Caco-2 (cell line): ENCODE measurements at places on chromosomes 6 and 20.

DNA sequence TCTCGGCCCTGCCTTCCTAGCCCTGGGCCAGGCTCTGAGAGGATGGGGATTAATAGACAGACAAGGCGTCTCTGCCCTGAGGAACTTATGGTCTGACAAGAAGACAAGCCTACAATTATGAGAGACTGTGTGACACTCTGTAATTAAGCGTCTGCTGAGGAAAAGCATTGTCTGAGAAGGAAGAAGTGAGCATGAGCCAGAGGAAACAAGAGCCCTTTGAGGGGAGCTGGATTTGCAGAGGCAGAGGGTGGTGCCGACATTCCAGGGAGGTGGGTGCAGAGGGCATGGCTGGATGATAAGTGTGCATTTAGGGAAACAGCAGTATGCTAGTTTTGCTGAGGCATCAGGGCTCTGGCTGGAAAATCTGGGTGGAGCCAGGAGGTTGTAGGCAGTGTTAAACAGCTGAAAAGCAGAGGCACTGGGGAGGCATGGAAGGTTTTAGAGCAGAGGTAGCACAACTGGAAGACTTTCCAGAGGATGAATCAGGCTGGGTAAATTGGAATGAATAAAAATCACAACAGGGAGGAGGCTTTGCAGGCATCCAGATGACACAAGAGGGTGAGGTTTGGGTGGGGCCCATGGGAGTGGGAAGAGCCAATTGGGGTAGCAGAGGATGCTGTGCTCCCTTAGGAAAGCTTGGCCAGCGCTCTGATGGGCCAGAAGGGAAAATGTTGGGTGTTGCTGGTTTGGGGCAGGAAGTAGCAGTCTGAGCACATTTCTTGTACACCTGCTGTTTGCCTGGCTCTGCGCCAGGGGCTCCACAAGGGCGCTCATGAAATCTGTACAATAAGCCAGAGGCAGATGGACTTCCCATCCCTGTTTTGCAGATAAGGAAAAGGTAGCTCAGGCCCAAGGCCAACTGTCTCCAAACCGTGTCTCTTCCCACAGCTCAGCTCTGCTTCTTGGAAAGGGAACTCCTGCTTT lies 74.0 kb upstream of the MYL9 start:
- no peak for DNase-seq

- DNase-seq: no peak
Observed at GRCh38 chr6:71645299-71645698, 241.1 kb upstream of the RIMS1 start.

DNA sequence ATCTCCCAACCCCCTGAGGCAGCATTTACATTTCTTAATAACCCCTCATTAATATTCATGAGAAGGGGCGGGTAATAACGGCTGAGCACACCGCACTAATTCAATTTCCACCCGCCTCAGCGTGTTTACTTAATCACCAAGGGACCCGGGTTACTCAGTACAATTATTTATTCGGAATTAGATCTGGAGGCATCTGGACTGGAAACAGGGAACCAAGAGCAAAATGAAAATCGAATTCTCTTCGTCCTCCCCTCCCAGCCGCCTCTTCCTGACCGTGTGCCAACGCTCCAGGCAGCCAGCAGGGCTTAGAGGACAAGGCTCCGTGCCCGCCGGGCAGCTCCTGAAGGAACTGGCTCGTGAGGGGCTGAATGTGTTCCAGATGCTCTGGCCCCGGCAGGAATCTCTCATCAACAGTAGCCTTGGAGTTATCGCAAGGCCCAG lies 23.5 kb upstream of the CTNNBL1 start:
- DNase-seq: no peak

DNA sequence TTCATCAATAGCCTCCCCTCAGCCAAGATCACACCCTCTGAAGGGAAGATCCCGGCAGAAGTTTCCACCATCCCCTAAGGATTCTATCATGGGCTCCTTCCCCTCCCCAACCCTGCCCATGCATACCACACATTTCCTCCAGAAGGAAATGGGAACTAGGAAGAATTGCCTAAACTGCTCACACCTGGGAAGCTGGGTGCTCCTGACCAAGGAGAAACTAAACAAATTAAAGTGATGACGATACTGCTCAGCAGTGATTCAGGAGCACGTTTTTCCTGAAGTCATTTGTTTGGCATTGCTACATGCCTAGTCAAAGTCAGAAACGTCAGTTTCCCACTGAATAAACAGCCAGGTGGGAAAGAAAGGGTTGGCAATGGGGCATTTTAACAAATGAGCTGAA lies 136.1 kb upstream of the CDYL start:
- DNase-seq: no peak

- DNase-seq: no peak
Observed at GRCh38 chr6:120779441-120779840, 554.8 kb downstream of the TBC1D32 start.
